Transverse colon (tissue), 4 donors: ENCODE measurements at places on chromosomes 1 and 21. TPM values are rescaled to one million over a fixed set of nuclear protein-coding genes. Genes with fewer than 3 reads are reported as not detected.

- H3K27ac ChIP-seq = peak overlapping the region; percentile 66
- no peaks in the 10 kb centered on the region for H3K4me1 ChIP-seq
- H3K36me3 ChIP-seq = no peaks in the 10 kb centered on the region
- no peak for DNase-seq
Observed at GRCh38 chr1:52633291-52633754, 355 bp downstream of the SHISAL2A start.

- H3K27ac ChIP-seq = peak overlapping the region; percentile 50
- no peaks in the 10 kb centered on the region for H3K27me3 ChIP-seq
- no peaks in the 10 kb centered on the region for H3K36me3 ChIP-seq
- H3K4me1 ChIP-seq = no peaks in the 10 kb centered on the region
Observed at GRCh38 chr1:240598216-240599001, 13.5 kb downstream of the GREM2 start.

- H3K4me1 ChIP-seq = peaks cover 26% of the 10 kb centered on the region
- H3K27me3 ChIP-seq = no peaks in the 10 kb centered on the region
- H3K36me3 ChIP-seq = peaks cover 3% of the 10 kb centered on the region
- H3K4me3 ChIP-seq = no peak overlapping the region
Observed at GRCh38 chr1:108893141-108893530, 16.4 kb downstream of the GPSM2 start.

GRCh38 chr1:228366062-228366865 is 40.4 kb downstream of the TRIM11 start:
- no peak for DNase-seq
- no peak overlapping the region for H3K27ac ChIP-seq
- no peaks in the 10 kb centered on the region for H3K4me1 ChIP-seq
- H3K36me3 ChIP-seq = no peaks in the 10 kb centered on the region
- peaks cover 25% of the 10 kb centered on the region for H3K27me3 ChIP-seq
- H3K4me3 ChIP-seq = no peak overlapping the region

DNA sequence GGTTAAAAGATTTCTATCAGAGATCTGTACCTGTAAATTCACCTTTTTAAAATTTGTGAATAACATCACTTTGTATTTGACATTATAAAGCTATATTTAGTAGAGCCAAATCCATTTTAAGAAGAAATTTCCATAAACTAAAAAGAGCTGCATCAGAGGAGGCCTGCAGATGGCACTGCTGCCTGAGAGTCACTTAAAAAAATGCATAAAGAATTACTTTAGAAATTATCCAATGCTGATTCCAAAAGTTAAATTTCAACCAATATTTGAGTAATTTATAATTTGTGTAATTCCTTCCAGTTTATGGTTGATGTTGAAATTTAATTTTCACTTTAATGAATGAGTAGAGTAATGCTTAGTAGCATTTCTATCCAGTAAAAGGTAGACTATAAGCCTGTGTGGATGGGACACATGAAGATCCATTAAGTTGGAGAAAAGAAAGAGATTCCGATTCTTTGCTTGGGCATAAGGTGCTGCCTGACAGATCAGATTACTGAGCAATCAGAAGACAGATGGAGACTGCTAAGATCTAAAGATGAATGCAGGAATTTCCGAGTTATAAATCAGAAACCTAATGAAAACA is 20.7 kb upstream of the RPE65 start:
- no peak overlapping the region for H3K4me3 ChIP-seq
- no peak for DNase-seq
- H3K27ac ChIP-seq = no peak overlapping the region
- H3K36me3 ChIP-seq = no peaks in the 10 kb centered on the region

DNA sequence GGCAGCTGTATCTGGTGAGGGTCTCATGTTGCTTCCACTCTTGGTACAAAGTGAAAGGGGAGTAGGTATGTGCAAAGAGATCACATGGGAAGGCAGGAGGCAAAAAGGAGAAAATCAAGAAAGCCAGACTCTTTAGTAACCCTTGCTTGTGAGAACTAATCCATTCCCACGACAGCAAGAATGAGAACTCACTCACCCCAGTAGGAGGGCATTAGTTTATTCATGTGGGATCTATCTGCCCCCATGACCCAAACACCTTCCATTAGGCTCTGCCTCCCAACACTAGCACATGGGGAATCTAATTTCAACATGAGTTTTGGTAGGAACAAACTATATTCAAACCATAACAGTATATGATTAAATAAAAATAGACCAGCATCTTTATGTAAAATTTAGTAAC is 57.6 kb downstream of the ZNHIT6 start:
- no peaks in the 10 kb centered on the region for H3K27me3 ChIP-seq
- H3K4me3 ChIP-seq = no peak overlapping the region
- no peak overlapping the region for H3K27ac ChIP-seq
- H3K4me1 ChIP-seq = no peaks in the 10 kb centered on the region
- DNase-seq = no peak

DNA sequence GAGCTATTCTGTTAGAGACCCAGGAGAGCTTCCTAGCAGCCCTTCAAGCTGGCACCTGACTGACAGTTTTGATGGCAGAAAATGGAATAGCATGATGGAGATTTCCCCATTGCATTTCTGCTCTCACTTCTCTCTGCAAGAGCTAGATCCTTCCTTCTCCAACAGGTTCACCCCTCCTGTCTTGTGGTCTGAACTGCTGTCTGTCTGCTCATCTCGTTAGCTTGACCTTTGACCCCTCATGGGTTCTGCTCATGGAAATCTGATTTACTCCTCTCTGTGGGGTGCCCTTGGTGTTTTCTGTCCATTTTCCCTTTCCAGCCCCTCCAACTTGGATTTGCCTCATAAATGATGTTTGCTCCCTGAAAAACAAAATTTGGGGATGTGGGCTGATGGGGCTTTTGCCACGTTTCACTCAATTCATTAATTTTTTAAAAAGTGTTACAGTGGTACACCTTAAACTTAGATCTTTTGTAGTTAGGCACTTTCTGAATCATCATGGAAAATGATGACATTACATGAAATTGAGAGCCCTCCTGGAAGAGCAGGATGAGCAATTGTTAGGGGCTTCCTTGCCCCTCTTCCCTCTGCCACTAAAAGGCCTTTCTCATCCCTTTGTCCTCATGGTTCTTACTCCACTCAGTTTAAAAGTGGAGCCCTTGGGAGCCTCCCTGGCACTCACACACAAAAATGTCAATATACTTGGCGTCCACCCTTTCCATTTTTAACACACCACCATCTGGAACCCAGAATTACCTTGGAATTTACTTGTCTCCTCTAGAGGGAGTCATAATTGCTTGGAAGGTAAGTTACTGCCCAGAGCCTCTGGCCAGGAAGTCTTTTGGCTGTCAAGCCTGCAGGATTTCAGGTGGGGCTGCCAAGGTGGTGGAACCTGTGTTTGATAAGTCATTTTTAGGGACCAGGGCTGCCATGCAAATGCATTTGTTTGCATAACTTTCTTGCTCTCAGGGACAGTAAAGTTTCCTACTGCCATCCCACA is 31.9 kb upstream of the IL19 start:
- H3K27me3 ChIP-seq = no peaks in the 10 kb centered on the region
- H3K27ac ChIP-seq = no peak overlapping the region
- H3K4me3 ChIP-seq = no peak overlapping the region
- no peak for DNase-seq

GRCh38 chr1:10965546-10966226 is 46.8 kb upstream of the TARDBP start:
- H3K27me3 ChIP-seq = no peaks in the 10 kb centered on the region
- H3K4me3 ChIP-seq = no peak overlapping the region
- H3K4me1 ChIP-seq = no peaks in the 10 kb centered on the region
- H3K27ac ChIP-seq = no peak overlapping the region

GRCh38 chr1:30336550-30337323 is 386.6 kb downstream of the MATN1 start:
- H3K27ac ChIP-seq = no peak overlapping the region
- no peak for DNase-seq
- H3K4me3 ChIP-seq = no peak overlapping the region
- peaks cover 10% of the 10 kb centered on the region for H3K27me3 ChIP-seq
- no peaks in the 10 kb centered on the region for H3K36me3 ChIP-seq
- no peaks in the 10 kb centered on the region for H3K4me1 ChIP-seq

DNA sequence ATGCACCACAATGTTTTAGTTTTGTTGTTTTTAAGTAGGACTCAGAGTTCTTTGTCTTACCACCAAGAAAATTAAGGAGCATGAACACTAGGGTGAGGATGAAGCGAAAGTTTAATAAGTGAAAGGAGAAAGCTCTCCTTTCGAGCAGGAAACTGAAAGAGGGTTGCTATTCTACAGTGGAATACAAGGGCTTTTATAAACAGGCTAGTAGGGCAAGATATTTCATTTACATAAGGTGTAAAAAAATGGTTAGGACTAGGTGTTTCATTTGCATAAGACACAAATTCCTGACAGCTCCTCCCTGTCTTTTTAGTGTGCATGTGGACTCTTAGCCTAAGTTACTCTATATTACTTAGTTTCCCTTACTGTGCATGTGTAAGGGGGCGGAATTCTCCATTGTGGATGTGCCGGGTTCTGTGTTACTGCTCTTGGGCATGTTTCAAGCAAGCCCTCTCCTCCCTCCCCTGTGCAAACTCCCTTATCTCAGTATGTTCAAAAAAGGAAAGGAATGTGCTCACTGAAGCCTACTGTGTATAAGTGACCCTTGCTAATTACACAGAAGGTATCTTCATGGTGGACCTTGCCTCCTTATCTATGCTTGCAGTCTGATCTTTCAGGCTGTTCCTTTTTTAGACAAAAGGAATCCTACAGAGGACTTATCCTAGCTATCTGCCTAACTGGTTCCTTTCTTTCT is 7.3 kb downstream of the TSHB start:
- no peaks in the 10 kb centered on the region for H3K4me1 ChIP-seq
- no peaks in the 10 kb centered on the region for H3K27me3 ChIP-seq
- DNase-seq = no peak
- H3K27ac ChIP-seq = no peak overlapping the region
- H3K36me3 ChIP-seq = no peaks in the 10 kb centered on the region

DNA sequence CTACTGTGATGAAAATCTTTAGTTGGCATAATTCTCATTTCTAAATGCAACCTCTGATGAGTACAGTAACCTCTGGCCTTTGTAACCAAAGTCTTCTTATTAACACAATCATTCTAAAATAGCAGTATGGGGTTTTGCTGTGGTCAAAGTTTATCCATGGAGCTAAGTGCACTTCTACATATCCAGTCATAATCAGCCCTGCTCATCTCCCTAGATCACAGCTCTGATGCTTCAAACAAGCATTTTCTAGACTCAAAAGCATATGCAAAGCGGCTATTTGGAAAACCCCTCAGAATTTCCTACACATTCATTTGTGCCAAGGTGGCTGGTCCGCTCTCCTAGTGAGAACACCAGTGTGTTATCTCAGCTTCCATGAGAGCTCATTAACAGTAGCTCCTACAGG is 418.6 kb downstream of the MRPL39 start:
- H3K4me1 ChIP-seq = no peaks in the 10 kb centered on the region
- H3K36me3 ChIP-seq = no peaks in the 10 kb centered on the region
- DNase-seq = no peak
- H3K4me3 ChIP-seq = no peak overlapping the region
- H3K27me3 ChIP-seq = no peaks in the 10 kb centered on the region

- H3K4me1 ChIP-seq = peaks cover 6% of the 10 kb centered on the region
- no peak overlapping the region for H3K27ac ChIP-seq
- no peaks in the 10 kb centered on the region for H3K36me3 ChIP-seq
- H3K27me3 ChIP-seq = no peaks in the 10 kb centered on the region
Observed at GRCh38 chr21:38494251-38494642, 4.0 kb downstream of the ERG start.

DNA sequence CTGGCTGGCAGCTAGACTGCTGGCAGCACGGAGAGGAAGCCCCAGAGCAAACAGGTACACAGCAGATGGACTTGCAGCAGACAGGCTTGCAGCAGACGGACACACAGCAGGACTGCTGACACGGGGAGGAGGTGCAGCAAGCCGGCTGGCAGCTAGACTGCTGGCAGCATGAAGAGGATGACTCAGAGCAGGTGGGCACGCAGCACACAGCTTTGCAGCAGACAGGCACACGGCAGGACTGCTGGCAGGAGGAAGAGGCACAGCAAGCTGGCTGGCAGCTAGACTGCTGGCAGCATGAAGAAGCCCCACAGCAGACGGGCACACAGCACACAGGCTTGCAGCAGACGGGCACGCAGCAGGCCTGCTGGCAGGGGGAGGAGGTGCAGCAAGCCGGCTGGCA is 498 bp downstream of the KRTAP10-2 start:
- peak; percentile 4 for DNase-seq
- no peaks in the 10 kb centered on the region for H3K36me3 ChIP-seq
- peaks cover 28% of the 10 kb centered on the region for H3K27me3 ChIP-seq
- no peak overlapping the region for H3K27ac ChIP-seq

- no peaks in the 10 kb centered on the region for H3K4me1 ChIP-seq
- DNase-seq = no peak
- no peaks in the 10 kb centered on the region for H3K27me3 ChIP-seq
- H3K36me3 ChIP-seq = no peaks in the 10 kb centered on the region
Observed at GRCh38 chr1:167185062-167185461, 35.6 kb upstream of the POU2F1 start.

GRCh38 chr1:79448426-79448825 is 441.9 kb upstream of the ADGRL4 start:
- no peaks in the 10 kb centered on the region for H3K27me3 ChIP-seq
- H3K4me1 ChIP-seq = no peaks in the 10 kb centered on the region
- H3K4me3 ChIP-seq = no peak overlapping the region
- H3K27ac ChIP-seq = no peak overlapping the region
- H3K36me3 ChIP-seq = no peaks in the 10 kb centered on the region
- no peak for DNase-seq

DNA sequence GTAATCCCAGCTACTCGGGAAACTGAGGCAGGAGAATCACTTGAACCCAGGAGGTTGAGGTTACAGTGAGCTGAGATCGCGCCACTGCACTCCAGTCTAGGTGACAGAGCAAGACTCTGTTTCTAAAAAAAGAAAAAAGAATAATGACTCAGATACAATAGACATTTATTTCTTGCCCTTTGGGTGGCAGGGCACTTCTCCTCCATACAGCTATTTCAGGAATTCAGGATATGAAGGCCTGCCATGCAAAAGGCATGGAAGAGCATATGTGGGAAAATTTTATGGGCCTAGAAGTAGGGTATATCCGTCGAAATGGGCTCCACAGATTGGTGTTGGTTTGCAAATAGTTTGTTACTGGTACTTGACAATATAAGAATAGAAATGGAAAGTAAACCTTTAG is 20.2 kb upstream of the POGZ start:
- H3K4me1 ChIP-seq = no peaks in the 10 kb centered on the region
- DNase-seq = no peak
- no peaks in the 10 kb centered on the region for H3K36me3 ChIP-seq
- H3K4me3 ChIP-seq = no peak overlapping the region

GRCh38 chr1:98468111-98468717 is 193.3 kb upstream of the SNX7 start:
- no peaks in the 10 kb centered on the region for H3K36me3 ChIP-seq
- no peaks in the 10 kb centered on the region for H3K4me1 ChIP-seq
- no peak overlapping the region for H3K27ac ChIP-seq

- no peak overlapping the region for H3K4me3 ChIP-seq
- no peak overlapping the region for H3K27ac ChIP-seq
- H3K27me3 ChIP-seq = no peaks in the 10 kb centered on the region
- no peaks in the 10 kb centered on the region for H3K4me1 ChIP-seq
- H3K36me3 ChIP-seq = no peaks in the 10 kb centered on the region
Observed at GRCh38 chr1:209383422-209383821, 200.1 kb upstream of the CAMK1G start.

- H3K27me3 ChIP-seq = peaks cover 97% of the 10 kb centered on the region
- H3K4me3 ChIP-seq = no peak overlapping the region
- H3K27ac ChIP-seq = no peak overlapping the region
- DNase-seq = peak; percentile 71
- peaks cover 18% of the 10 kb centered on the region for H3K4me1 ChIP-seq
Observed at GRCh38 chr1:98048244-98048643, 127.4 kb upstream of the DPYD start.

Gene LCA5L
- total RNA-seq = 0.79 TPM

Gene RBP7
- 2.3 TPM for total RNA-seq

Gene KIF17
- total RNA-seq = 0.27 TPM

Gene UBL4B
- total RNA-seq = not detected

Gene CACNA1S
- not detected for total RNA-seq

Gene DPT
- total RNA-seq = 122 TPM

Gene LAMC2
- 25.9 TPM for total RNA-seq

Gene KLHDC9
- 16.9 TPM for total RNA-seq

Gene TRAF3IP3
- total RNA-seq = 17.6 TPM

Gene SH2D1B
- 1.4 TPM for total RNA-seq

Gene KIAA0040
- 35.5 TPM for total RNA-seq
